ENCODE measurements at places on chromosomes 1 and 21.

- DNase-seq: peak; percentile 66
These were observed 150.9 kb downstream of the HLX start for GRCh38 chr1:221029981-221030649.

GRCh38 chr1:226875641-226876295 is 5.4 kb downstream of the PSEN2 start:
- no peak for DNase-seq

- DNase-seq: no peak
These were observed 113.4 kb upstream of the HOOK1 start for GRCh38 chr1:59701376-59701775.

DNA sequence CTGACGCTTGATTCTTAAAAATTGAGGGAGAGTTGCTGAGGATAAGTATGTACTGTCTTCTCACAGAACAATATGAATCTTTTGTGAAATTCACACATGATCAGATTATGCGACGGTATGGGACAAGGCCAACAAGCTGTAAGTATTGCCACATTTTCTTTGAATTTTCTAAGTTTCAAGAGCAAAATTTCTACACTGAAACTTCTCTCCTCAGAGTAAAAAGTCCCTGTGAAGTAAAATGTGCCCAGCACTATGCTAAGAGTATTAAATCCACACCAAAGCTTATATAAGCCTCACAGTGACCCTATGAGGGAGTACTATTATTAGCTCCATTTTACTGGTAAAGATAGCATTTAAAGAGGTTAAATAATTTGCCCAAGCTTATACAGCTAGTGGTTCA is 12.2 kb downstream of the AKIRIN1 start:
- no peak for DNase-seq

DNA sequence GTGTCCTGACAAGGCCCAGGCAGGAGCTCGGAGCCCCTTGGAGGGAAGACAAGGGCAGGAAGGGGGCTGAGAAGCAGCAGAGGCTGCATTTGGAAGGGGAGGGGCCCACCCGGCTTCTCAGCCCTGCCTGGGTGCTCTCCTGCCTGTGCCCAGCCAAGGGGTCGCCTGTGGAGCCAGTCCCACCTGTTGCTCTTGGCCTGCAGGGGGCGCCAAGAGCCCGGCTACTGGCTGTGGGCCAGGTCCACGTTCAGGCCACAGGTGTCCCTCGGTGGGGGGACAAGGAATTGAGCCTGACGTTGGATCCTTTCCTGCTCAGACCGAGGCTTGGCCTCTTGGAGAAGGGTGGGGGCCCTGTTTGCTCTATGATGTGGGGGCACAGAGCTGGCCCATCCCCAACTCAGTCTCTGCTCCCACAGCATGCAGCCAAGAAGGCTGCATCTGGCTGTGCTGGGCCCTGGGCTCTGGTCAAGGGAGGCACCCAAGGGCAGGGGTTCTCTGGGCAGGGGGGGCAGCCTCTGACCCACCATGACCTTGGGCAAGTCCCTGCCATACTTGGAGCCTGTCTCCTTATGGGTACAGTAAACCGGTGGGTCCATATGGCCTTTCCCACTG is 10.9 kb downstream of the WNT4 start:
- DNase-seq: peak; percentile 60

GRCh38 chr1:204894606-204895005 is 23.9 kb downstream of the NFASC start:
- no peak for DNase-seq

DNA sequence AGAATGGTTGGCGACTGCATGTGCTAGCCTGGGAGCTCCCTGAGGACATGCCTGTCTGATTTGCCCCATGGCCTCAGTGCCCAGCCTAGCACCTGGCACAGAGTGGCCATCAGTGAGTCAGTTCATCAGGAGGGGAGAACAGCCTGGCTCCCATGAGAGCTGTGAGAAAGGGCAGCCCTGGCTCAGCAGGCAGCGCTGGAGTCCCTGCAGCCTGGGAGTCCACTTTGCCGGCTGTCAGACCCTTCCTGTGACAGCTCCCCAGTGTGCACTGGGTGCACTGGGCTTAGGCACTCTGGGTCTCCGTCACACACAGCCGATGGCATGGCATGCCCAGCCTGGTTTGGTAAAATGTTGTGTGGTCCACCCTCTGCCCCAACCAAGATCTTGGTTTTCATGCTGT is 28.7 kb downstream of the LDLRAP1 start:
- DNase-seq: no peak

GRCh38 chr1:182107209-182107608 is 45.7 kb upstream of the ZNF648 start:
- no peak for DNase-seq

- no peak for DNase-seq
These were observed 14.5 kb upstream of the ATP1A4 start for GRCh38 chr1:160136926-160137200.

- DNase-seq: no peak
These were observed 83.7 kb upstream of the VAMP3 start for GRCh38 chr1:7687411-7687810.

DNA sequence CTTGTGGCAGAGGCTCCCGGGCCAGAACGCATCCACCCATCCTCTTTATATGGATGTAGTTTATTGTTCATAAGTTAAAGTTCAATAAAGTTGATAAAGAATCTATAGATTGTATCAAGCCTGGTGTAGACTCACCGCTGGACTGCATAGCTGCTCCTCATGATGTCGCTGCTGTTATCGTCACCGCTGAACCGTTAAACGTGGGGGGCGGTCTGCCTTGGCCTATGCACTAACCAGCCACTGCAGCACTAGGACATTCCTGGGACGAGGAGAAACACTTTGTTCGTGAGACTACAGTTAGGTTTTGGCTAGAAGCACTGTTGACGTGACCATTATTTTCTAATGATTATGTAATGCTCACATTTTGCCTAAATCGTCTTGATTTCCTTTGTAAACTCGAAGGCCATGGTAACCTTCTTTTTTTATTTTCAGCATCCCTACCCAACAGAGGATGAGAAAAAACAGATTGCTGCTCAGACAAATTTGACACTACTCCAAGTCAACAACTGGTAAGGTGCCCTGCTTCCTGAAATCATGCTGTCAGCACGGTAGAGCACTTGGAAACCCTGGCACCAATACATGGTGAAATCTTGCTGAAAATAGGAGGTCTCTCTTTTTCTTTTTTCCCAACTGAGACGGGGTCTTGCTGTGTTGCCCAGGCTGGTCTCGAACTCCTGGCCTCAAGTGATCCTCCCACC is 50.2 kb downstream of the PKNOX1 start:
- no peak for DNase-seq

DNA sequence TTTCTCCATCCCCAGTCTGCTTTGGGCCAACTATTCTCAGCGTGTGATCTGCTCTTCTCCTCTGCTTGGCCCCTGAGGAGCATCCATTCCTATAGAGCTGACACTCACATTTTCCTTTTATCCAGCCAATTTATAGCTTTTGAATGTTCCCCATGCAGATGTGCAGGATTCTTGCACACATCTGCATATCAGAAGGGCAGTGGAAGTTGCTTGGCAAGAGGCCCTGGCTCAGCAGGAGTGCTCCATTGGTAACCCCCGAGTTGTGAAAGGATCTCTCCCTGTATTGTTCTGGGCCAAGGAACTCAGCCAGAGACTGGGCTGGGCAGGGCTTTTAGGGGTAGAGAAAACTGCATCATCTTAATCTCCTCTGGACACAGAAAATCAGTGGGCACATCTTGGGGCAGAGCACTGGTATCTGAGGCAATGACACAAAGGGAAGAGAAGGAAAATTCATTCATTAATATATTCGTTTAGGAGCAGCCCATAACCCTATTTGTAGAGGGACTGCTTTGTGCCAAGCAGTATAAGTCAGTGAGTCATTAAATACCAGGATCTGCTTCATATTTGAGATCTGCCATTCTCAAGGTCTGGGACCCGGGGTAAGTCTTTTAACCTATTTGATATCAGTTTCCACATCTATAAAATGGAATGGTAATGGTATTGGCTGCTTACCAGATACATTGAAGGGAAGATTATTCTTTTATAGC is 31.0 kb upstream of the BEND5 start:
- no peak for DNase-seq

GRCh38 chr1:98086796-98087441 is 166.1 kb upstream of the DPYD start:
- no peak for DNase-seq

DNA sequence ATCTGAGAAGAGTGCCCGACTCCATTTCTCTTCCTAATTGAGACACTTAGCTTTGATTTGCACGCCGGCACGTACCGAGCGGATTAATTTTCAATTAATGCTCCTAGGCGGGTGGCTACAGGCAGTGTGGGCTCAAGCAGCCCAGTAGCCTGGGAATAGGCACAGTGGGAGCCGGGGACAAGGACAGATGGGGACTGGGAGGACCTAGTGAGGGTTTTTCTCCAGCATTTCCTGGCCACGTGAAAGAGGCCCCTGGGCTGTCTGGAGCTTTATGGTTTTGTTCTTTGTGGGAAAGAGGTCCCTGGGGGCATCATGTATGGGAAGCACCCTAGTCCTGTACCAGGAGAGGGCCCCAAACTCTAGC is 78.6 kb upstream of the CSF3R start:
- DNase-seq: no peak

GRCh38 chr1:248576260-248576980 is 1.9 kb upstream of the OR2T34 start:
- no peak for DNase-seq

GRCh38 chr1:25109531-25109951 is 122.8 kb downstream of the SYF2 start:
- no peak for DNase-seq

- DNase-seq: no peak
These were observed 2.3 kb downstream of the HIPK1 start for GRCh38 chr1:113931451-113931851.

- DNase-seq: no peak
These were observed 33.1 kb upstream of the COG2 start for GRCh38 chr1:230609208-230609607.

DNA sequence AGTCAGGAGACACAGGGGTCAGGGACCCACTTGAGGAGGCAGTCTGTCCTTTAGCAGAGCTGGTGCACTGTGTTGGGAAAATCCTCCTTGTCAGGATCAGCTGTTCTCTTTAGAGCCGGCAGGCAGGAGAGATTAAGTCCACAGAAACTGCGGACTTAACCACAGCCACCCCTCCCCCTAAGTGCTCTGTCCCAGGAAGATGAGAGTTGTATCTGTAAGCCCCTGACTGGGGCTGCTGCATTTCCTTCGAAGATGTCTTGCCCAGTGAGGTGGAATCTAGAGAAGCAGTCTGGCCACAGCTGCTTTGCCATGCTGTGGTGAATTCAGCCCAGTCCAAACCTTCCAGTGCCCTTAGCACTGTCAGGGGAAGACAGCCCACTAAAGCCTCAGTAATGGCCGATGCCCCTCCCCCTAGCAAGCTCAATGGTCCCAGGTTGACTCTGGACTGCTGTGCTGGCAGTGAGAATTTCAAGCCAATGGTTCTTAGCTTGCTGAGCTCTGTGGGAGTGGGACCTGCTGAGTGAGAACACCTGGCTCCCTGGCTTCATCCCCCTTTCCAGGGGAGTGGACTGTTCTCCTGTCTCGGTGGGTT is 172.8 kb downstream of the ST6GALNAC3 start:
- no peak for DNase-seq

DNA sequence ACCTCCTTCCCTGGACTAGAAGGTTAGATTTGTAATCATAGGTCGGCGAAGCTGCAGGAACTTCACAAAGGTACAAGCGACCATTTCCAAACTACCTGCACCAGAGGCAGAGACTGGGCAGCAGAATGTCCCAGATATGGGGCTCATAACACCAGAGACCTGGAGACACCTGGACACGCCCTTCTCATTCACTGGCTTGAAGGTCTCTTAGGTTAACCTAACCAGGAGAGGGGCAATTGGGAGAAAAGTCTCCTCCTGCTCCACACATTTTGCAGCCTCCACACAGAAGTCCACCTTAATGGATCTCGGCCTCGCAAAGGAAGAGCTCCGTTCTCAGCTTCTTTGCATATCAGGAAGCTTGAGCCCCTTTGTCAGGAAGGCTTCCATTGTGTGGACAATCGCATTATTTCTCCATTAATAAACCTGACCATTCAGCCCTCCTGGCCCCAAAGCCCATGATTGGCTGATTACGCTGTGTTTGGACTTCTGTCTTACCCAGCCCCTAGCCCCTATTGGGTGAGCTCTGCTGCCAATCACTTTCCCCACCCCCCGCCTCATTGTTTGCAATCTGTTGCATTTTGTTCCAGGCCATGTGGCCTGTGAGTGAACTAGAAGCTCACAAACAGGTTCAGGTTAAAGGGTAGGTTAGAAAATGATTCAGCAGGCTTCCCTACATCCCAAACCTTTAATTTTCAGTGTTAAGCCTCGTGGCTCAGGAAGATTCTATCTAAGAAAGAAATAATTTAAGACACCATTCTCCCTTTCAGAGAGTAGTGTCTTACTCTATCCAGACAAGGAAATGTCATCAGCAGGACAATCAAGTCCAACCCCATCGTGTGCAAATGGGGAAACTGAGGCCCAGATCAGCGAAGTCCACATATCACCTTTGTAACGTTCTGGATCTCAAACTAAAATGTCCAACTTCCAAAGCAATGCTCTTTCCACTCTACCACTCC is 2.8 kb downstream of the MYCL start:
- peak; percentile 72 for DNase-seq

DNA sequence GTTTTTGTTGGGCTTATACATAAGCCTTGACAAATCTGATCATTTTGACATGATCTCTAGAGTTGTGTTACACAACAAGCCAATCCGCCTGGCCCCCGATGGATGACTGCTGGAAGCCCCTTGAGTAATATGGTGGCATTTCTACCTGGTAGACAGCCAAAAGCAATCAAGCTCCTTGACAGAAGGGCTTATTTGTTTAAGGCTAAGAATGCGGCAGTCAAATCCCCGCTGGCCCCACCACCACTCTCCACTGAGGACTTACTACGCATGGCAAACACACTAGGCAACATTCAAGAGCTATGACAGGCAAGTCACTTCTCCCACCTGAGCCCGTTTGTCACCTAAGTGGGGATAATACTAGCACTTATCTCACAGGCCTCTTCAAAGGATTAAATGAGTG is 33.4 kb upstream of the C1orf198 start:
- DNase-seq: no peak
